ENCODE measurements at places on chromosomes 2 and 18. TPM values are rescaled to one million over a fixed set of nuclear protein-coding genes. Genes with fewer than 3 reads are reported as not detected.
A peak's percentile ranks its signal among the peaks of the same experiment; 100 is the strongest.

Gene KATNAL2
- 3.8 TPM for total RNA-seq

Gene DSC2
- 5.7 TPM for total RNA-seq

DNA sequence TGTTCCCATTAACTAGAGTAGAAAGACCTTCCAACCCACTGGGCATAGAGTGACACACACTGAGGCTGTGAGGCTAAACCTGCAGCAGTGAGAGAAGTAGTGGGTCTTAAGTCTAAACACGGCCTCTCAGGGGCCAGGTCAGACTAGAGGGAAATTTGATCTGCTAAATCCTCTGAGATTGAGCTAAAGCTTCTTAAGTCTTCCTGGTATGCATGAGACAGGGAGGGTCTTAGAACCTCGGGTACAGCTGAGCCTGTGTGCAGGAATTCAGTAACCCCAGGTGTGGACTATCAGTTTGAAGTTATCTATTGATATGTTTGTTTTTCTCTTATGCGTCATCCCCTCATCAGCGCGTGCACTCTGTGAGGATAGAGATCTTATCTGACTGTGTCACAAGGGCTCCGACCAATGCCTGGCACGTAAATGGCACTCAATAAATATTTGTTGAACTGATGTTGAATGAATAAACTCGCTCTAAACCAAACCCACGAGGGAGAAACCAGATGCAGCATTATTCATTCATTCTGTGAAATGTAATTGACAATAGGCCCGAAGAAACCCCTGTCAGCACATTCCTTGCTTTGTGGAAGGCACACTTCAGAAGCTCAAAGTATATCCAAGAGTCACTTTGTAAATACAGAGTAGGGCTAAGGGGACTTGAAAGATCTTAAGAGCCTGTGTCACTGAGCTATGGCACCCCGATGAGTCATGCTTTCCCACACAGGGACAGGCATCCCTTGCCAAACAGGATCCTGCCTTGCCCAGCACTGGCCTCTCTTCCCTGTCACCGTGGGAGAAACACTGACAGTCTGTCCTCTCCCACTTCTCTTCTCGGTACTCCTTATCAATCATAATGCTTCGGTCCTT is 21.7 kb upstream of the RAB10 start:
- DNase-seq = peak; percentile 80

DNA sequence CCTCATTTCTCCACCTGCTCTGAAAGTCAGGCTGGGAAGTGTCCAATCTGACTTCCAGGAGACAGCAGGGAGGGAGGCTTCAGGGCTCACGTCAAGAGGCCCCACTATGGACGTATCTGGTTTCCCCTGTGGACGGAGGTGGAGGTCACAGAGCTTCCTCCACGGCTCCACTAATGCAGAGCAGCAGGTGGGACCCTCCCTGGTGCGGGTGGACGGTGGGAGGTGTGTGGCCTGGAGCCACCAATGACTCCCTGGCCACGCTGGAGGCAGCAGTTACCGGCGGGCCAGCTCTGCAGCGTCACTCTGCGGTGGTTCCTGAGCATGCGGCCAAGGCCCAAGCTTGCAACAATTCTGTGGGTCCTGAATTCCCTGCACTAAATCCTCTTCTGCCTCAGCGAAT is 9.0 kb downstream of the CRACDL start:
- no peak for DNase-seq

Gene SERPINE2
- total RNA-seq = 61.6 TPM

DNA sequence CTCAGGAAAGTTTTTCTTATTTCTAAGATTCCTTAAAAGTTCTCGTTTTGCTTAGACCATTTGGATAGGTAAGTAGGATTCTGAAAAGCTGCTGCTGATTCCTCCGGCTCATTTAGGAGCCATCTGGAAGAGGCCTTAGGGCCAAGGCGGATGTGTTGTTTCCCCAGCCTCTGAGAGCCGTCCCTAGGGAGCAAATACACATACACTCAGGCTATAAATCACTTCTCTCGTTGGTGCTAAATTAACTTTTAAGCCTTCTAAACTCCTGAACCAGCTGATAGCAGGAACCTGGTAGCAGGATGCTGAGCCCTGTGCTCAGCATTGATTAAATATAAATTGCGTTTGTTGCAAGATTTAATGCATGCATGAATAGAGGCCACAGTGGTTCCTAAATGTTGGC is 109.8 kb downstream of the ADCYAP1 start:
- no peak for DNase-seq

DNA sequence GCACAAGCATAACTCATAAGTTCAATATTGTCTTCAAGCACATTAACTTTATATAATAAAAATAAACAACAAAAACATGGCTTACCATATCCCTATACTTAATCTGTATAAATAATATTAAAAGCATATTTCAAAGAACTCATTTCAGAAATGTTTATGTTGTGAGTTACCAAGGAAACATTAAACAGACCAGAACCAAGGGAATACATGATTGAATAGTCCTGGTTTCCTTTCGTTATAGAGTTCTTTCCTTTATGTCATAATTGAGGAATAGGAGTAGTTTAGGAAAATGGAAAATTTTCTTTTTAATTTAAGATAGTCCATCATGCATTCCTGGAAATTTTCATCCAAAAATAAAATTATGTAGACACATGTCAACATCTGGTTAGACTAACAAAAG is 343.0 kb downstream of the ERBB4 start:
- no peak for DNase-seq

DNA sequence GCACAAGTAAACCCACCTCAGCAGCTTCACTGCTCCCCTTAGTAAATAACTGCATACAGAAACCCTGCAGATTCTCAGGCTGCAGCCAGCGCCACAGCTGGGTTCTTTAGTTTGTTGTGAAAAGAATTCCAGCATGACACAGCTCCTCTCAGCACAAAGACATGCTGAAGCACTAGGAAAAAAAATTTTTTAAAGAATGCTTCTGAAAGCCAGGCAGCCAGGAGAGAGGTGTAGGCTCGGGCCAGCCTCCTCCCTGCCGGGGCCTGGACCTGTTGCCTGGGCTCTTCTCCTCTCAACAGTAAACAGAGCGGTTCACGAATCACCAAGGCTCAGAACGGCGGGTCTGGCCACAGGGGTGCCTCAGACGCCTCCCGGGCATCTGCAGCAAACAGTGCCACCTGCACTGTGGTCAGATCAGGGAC is 95.7 kb upstream of the POU3F3 start:
- DNase-seq = no peak

Gene SULT1C2
- total RNA-seq = not detected

Gene STARD6
- not detected for total RNA-seq

DNA sequence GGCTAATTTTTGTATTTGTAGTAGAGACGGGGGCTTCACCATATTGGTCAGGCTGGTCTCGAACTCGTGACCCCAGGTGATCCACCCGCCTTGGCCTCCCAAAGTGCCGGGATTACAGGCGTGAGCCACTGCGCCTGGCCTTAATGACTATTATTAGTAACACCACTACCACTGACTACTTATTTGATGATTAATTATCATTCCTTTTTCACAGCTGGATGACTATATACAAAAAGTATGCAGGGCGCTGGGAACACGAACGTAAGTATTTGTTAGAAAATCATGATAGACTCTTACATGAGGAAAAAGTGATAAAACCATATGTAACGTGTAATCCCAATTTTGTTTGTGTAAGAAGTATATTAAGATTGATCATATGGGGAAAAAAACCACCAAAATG is 21.6 kb downstream of the DARS1 start:
- no peak for DNase-seq

Gene ELP2
- total RNA-seq = 68.3 TPM

Gene RTP5
- total RNA-seq = not detected

Data from adrenal gland (tissue), 19 donors.